ENCODE measurements at places on chromosomes 3 and 15.

- no peak overlapping the region for H3K27ac ChIP-seq
- no peaks in the 10 kb centered on the region for H3K4me1 ChIP-seq
- H3K27me3 ChIP-seq: no peaks in the 10 kb centered on the region
- peaks cover 15% of the 10 kb centered on the region for H3K36me3 ChIP-seq
- no peak overlapping the region for H3K4me3 ChIP-seq
- DNase-seq: no peak
Observed at GRCh38 chr15:48447058-48447457, 115.8 kb downstream of the DUT start.

DNA sequence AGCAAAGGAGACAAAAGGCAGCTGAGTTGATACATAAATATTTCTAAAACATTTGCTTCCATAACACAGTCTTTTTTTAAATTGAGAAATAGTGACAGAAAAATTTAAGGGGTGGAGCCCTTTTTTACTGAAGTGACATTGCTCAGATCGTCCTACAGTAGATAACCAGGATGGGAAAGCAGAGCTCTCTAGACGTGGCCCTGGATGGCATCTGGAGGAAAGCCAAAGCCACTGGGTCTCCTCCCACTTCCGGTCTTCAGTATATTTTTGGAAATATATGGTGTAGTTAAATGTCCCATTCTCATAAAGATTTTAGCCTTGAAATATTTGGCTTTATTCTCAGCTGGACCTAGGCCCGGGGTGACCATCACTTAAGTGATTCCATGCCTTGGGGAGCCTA is 326.1 kb downstream of the ZNF621 start:
- no peaks in the 10 kb centered on the region for H3K27me3 ChIP-seq
- H3K4me3 ChIP-seq: no peak overlapping the region
- no peaks in the 10 kb centered on the region for H3K4me1 ChIP-seq
- H3K27ac ChIP-seq: no peak overlapping the region
- peaks cover 2% of the 10 kb centered on the region for H3K36me3 ChIP-seq

DNA sequence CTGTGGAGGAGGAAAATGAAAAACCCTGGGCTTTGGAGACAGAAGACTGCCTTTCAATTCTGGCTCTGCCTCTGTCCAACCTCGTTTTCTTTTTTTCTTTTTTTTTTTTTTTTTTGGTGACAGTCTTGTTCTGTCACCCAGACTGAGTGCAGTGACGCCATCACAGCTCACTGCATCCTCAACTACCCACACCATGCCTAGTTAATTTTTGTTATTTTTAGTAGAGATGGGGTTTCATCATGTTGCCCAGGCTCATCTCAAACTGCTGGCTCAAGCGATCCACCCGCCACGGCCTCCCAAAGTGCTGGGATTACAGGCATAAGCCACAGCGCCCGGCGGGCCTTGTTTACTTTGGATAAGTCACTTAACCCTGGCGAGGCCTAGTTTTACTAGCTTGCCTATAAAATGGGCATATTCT is 66.3 kb upstream of the SLC25A26 start:
- peaks cover 6% of the 10 kb centered on the region for H3K27me3 ChIP-seq
- DNase-seq: no peak
- no peaks in the 10 kb centered on the region for H3K36me3 ChIP-seq
- H3K4me3 ChIP-seq: peak overlapping the region; percentile 58

DNA sequence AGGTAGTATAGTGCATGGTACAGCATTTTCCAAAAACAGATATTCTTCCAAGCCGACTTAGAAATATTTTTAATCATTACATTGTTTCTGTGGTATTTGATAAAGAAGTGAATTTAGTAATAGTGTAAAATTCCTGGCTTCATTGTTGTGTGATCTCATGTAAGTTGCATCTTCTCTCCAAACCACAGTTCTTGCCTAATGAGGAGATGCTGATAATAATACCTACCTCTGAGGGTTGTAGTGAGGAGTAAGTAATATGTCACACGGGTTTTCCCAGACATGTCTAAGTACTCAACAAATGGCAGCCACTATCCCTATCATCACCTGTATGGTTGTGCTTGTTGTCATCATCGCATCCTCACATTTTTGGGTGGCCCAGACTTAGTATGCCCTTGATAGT is 167.3 kb downstream of the SLCO3A1 start:
- H3K4me1 ChIP-seq: peaks cover 5% of the 10 kb centered on the region
- H3K27ac ChIP-seq: no peak overlapping the region
- H3K36me3 ChIP-seq: no peaks in the 10 kb centered on the region
- no peak for DNase-seq

DNA sequence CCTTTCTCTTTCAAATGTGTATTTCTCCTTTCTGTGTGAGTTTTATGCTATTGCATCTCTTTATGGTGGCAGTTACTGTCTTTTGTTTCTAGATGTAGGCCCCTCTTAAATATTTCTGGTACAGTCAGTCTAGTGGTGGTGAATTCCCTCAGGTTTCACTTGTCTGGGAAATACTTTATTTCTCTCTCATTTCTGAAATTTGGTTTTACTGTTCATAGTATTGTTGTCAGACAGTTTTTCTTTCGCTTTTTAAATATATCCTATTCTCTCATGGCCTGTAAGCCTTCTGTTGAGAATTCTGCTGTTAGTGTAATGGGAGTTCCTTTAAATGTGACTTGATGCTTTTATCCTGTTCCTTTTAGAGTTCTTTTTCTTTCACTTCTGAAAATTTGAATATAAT is 874.0 kb downstream of the PLOD2 start:
- no peak overlapping the region for H3K27ac ChIP-seq
- peaks cover 3% of the 10 kb centered on the region for H3K27me3 ChIP-seq
- no peak for DNase-seq
- H3K4me3 ChIP-seq: no peak overlapping the region

GRCh38 chr3:185729337-185730055 is 95.3 kb downstream of the IGF2BP2 start:
- H3K4me3 ChIP-seq: no peak overlapping the region
- H3K4me1 ChIP-seq: peaks cover 68% of the 10 kb centered on the region
- peaks cover 41% of the 10 kb centered on the region for H3K36me3 ChIP-seq

DNA sequence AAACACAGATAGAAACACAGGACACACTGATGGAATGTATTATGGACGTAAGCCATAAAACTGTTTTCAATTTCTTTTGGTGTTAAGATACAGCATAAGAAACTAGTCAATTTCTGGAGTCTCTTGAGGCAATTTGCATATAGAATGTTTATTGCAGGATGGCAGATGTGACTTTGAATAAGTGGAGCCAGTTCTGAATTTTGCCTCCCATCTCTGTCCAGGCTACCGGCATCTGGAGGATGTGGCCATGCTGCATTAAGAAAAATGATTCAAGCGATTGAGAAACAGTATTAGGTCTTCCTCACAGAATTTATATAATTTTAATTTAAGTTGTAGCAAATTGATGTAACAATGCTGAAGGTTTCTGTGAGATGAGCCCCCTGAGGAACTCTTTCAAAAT is 81.5 kb downstream of the CHST2 start:
- H3K36me3 ChIP-seq: peaks cover 8% of the 10 kb centered on the region
- peaks cover 6% of the 10 kb centered on the region for H3K27me3 ChIP-seq
- no peak overlapping the region for H3K27ac ChIP-seq
- no peak for DNase-seq
- no peak overlapping the region for H3K4me3 ChIP-seq

DNA sequence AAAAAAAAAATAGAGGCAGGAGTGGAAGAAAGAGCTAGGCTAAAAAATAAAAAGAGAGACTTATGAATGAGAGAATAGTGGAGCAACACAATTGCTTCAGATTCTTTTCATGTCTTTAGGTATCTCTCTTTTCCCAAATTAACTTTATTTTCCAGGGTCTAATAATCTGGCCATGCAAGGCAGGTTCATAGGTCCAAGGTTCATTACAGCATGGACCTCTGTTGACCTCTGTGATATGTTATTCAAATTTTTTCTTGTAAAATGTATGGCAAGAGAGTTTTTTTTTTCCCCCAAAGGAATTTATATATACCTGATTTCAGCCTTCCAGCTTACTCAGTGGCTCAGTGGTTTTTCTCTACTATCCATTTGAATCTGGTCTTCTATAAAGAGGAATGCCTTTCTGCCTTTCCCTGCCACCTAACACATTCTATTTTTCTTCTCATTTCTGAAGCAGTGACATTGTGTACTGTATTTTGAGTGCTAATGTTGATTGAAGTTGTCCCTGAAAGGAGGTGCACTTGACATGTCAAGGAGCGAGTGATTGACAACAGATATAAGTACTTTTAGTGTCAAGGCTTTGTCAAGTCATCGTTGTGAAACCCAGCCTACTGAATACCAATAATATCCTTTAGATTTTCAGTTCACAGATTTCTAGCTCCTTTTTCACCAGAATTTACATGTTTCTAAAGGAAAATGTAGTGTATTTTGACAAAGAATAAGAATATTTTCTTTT is 118.5 kb downstream of the MAP2K5 start:
- no peaks in the 10 kb centered on the region for H3K27me3 ChIP-seq
- H3K4me3 ChIP-seq: no peak overlapping the region
- H3K4me1 ChIP-seq: peaks cover 5% of the 10 kb centered on the region

- H3K27ac ChIP-seq: no peak overlapping the region
- no peaks in the 10 kb centered on the region for H3K36me3 ChIP-seq
- H3K4me1 ChIP-seq: peaks cover 14% of the 10 kb centered on the region
- H3K27me3 ChIP-seq: peaks cover 20% of the 10 kb centered on the region
- H3K4me3 ChIP-seq: no peak overlapping the region
Observed at GRCh38 chr3:5086708-5087107, 35.4 kb upstream of the ARL8B start.

DNA sequence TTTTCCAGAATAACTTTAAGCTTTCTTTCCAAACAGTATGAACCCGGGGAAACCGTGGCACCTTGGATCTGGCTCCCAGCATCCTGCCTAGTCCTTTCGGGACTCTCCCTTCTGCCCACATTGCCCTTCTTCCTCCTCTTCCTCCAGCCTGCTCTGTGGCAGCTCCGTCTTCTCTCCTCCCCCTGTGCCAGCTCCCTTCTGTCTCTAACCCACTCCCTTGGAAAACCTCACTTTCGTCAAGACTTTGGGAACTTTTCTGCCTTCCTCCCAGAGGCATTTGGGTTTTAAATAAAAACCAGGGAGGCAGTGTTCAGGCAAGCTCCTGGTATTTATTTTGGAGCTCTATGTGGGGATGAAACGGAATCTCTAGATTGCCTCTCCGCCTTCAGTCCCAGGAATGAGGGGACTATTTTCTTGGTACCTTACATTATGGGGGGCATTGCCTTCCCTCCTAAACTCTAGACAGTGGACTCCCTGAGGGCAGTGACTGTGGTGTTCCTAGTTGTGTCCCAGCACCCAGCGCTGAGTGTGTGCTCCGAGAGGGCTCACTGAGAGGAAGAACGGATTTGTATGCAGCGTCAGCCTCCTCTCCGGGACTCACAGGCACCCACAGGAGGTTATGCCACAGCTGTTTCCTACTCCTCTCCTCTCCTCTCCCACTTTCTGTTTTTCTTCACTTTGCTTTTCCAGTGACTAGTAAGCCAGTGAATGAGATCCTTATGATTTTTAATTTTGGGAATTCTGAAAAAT is 105.4 kb upstream of the MRPS22 start:
- H3K27ac ChIP-seq: peak overlapping the region; percentile 8
- H3K36me3 ChIP-seq: no peaks in the 10 kb centered on the region
- no peak overlapping the region for H3K4me3 ChIP-seq
- H3K4me1 ChIP-seq: peaks cover 8% of the 10 kb centered on the region
- DNase-seq: no peak

- H3K4me3 ChIP-seq: no peak overlapping the region
- no peaks in the 10 kb centered on the region for H3K4me1 ChIP-seq
- H3K27ac ChIP-seq: no peak overlapping the region
- no peaks in the 10 kb centered on the region for H3K36me3 ChIP-seq
- H3K27me3 ChIP-seq: no peaks in the 10 kb centered on the region
- DNase-seq: no peak
Observed at GRCh38 chr3:18740631-18741583, 315.8 kb upstream of the SATB1 start.

DNA sequence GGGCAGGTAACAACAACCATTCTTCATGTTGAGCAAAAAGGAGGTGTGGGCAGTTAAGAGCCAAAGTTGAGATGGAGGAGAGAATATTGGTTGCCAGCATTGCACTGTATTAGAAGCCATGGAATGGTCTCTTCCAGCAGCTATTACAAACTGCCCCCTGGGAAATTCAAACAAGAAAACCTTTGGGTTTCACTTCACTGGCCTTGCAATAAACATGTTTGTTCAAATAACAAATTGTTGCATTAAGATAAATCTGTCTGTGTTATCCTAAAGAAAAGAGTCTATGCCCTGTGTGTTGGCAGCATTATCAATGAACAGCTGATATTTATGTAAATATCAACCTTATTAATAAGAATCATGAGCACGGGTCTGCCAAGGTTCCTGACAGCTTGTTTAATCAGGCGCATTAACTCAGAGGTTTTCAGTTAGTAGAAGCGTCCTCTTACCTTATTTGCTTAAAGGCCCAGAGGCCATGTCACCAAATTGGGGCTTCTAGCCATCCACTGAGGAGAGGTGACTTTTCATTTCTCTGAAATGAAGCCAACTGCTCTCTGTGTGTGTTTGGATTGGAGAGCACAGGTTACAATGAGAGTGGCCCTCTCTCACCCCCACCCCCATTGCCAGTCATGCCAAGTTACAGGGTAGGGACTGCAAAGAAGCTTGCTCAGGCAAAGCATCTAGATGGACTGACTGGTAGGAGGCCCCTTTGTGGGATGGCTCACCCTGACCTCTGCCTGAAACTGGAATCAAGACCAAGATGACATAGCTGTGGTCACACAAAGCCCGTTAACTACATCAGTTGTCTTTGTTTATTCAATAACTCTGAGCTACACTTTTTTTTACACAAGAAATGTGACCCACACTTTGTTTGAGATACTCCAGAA is 10.5 kb downstream of the FILIP1L start:
- H3K4me3 ChIP-seq: no peak overlapping the region
- no peaks in the 10 kb centered on the region for H3K27me3 ChIP-seq
- peaks cover 51% of the 10 kb centered on the region for H3K4me1 ChIP-seq
- DNase-seq: no peak

DNA sequence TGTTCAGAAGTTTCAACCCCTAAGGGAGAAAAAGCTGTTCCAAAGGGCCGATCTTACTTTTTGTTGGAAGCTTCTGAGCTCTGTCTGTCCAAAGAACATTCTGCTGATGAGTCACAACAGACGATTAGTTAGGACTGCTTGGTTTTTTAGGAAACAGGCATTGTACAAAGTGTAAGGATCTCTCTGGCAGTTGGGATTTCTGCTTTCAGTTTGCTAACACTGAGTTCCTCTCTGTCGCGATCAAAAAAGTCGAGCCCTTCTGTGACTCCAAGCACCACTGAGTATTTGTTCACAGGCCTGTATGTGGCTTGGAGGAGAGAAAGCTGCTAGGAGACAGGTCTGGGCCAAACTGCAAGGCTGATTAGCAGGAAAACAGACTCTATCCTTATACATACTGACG is 91.8 kb upstream of the PFN2 start:
- H3K27me3 ChIP-seq: no peaks in the 10 kb centered on the region
- peaks cover 44% of the 10 kb centered on the region for H3K4me1 ChIP-seq
- H3K27ac ChIP-seq: no peak overlapping the region
- H3K36me3 ChIP-seq: no peaks in the 10 kb centered on the region
- no peak for DNase-seq

- peak overlapping the region; percentile 55 for H3K4me3 ChIP-seq
- peaks cover 47% of the 10 kb centered on the region for H3K4me1 ChIP-seq
- peaks cover 3% of the 10 kb centered on the region for H3K27me3 ChIP-seq
Observed at GRCh38 chr3:150605998-150606641, 3.0 kb downstream of the SELENOT start.

Data from nephron progenitor cell (in vitro differentiated cells).